ENCODE measurements at places on chromosomes 5 and 9.

- DNase-seq: no peak
These were observed 971.4 kb upstream of the WWC1 start for GRCh38 chr5:167320019-167320418.

DNA sequence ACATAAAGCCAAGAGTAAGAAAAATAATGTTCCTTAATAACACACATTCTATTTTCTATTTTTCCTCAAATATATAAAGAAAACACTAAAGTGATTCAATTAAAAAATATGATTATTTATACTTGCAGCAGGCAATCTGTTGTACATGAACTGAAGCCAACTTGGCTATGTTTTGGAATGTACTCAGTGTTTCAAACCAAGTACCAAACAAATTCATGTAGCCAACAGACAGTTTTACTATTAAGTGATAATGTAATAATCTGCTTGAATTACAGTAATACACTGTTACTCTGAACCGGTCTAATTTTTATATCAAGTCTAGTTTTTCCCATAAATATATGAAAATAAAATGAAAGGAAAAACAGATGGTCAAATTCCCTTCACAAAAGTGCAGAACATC is 58.0 kb downstream of the CEP120 start:
- no peak for DNase-seq

- no peak for DNase-seq
These were observed 74.3 kb downstream of the DCP2 start for GRCh38 chr5:113050721-113051382.

GRCh38 chr5:95969651-95970358 is 8.2 kb upstream of the ELL2 start:
- DNase-seq: no peak

DNA sequence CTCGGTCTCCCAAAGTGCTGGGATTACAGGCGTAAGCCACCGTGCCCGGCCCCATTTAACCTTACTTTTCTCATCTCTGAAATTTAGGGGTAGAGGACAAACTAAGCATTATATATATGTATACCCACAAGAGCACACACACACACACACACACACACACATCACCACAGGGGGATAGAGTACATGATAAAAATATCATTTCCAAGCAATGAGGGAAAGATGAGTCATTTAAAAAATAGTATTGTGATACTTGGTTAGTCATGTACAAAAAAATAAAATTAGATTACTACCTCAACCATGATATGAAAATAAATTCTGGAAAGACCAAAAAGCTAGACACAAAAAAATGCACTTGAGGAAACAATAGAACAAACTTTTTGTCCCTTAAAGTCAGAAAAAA is 67.2 kb downstream of the CDH18 start:
- no peak for DNase-seq

- DNase-seq: no peak
These were observed 4.3 kb downstream of the PRRC2B start for GRCh38 chr9:131398204-131398603.

- no peak for DNase-seq
These were observed 90.1 kb downstream of the DRD1 start for GRCh38 chr5:175353926-175354325.

- DNase-seq: no peak
These were observed 34.1 kb upstream of the RAPGEF1 start for GRCh38 chr9:131773911-131774379.

DNA sequence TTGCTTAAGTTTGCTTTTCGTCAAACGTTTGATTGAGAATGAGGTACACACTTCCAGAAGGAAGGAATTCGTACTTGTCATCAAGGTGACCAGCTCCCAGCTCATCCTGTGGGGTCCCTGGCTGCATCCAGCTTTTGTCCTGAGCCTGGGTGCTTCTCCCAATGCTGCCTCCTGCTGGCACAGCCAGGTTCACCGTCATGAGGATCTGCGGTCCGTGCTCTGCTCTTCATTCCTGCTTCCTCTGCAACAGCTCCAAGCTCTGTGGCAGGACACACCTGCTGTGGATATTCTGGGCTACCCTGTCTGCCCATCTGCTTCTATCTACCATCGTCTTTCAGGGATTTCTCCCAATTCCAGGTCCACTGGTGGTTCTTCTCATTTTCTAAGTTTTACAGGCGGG is 13.3 kb upstream of the UBE2QL1 start:
- DNase-seq: no peak

- DNase-seq: no peak
These were observed 850 bp upstream of the CCL19 start for GRCh38 chr9:34691936-34692315.

DNA sequence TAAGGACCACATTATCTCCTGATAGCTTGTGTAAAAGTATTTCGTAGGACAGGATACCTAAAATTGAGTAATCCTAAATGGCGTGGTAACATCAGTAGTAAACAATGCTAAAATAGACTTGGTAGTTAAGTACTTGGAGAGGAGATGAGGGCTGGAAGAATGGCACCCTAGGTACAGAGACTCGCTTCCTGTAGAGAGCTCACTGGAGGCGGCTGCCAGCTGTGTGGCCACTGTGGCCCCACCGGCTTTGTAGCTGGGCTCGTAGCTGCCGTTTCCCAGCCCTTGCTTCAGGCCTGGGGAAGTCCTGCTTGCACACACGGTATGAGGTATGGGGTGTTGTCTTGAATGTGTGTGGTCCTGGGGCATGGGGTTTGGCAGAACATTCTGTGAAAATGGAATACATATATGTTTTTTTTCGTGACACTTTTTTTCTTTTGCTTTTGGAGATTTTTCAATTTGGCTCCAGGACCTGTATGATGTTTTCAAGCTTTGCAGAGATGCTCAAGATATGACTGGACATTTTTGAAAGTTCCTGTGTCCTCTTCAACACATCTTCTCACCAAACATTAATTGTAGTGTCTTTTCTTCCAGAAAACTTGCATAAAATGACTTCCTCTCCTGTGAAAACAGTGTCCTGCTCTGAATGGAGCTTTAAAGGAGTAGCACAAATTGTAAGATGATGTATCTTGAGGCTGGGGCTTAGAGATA is 58.0 kb downstream of the RCL1 start:
- DNase-seq: no peak

Data from stimulated activated CD8-positive, alpha-beta memory T cell treated with anti-CD3 and anti-CD28 coated beads, Interleukin-2, amount 100 ng/mL, for 1 hour (primary cell).